ENCODE measurements at places on chromosomes 1 and 21.

- no peak for DNase-seq
Measured at GRCh38 chr1:65911679-65912078, 119.0 kb downstream of the PDE4B start.

DNA sequence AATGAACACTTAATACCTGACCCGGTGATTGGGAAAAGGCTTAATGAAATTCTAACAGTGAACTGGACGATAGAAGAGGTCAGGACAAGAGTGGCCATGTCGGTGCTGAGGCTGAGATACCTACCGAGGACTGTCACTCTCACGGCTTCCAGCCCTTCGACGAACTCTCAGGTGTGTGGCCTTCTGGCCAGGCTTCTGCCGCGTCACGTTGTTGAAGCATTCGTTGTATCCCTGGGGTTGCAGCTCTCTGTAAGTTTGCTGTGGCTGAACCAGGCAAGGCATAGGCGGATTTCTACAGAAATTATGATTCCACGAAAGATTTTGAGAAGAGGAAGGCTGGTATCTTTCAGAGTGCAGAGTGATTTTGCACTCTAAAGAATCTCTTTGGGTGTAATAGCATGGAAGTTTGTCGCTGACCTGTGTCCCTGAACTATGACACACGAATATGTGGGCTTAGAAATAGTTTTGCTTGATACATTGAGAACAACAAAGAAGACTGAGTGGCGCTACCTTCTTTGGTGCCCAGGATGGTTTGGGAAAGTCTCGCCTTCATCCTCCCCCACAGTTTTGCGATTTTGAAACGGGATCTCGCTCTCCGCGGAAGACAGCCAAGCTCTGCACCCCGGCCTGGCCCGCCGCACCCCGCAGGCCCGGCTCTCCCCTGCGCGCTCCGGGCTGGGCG, 403 bp upstream of the EPHX4 start:
- DNase-seq = no peak

DNA sequence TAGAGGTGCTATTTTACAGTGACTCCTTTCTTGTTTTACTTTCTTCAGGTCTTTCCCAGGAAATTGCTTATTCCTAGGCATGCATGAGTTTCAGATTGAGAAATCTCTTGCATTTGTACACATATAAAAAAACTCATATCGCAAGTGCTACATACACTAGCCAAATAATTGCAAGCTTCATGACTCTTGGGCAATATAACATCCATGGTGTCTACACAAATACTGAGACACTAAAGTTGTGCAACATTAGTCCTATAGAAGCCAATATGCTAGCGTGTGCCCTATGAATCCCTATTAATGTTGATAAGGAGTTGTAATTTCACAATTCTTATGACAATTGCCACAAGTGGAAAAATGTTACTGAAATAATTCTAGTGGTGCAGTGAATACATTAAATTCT, 591.0 kb downstream of the ADGRL2 start:
- no peak for DNase-seq

GRCh38 chr1:170461762-170462384, 70.1 kb upstream of the GORAB start:
- DNase-seq = no peak

DNA sequence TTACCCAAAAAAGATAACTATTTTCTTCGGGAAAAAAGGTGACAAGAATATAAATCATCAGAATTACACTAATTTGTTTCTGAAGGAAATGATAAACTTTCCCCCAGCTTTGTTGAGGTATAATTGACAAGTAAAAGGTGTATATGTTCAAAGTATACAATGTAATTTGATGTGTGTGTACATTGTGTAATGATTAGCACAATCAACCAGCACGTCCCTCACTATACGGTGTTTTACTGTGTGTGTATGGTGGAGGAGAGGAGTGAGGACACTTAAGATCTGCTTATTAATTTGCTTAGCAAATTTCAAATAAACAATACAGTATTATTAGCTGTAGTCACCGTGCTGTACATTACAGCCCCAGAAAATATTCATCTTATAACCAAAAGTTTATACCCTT, 77.7 kb downstream of the CAMTA1 start:
- no peak for DNase-seq

DNA sequence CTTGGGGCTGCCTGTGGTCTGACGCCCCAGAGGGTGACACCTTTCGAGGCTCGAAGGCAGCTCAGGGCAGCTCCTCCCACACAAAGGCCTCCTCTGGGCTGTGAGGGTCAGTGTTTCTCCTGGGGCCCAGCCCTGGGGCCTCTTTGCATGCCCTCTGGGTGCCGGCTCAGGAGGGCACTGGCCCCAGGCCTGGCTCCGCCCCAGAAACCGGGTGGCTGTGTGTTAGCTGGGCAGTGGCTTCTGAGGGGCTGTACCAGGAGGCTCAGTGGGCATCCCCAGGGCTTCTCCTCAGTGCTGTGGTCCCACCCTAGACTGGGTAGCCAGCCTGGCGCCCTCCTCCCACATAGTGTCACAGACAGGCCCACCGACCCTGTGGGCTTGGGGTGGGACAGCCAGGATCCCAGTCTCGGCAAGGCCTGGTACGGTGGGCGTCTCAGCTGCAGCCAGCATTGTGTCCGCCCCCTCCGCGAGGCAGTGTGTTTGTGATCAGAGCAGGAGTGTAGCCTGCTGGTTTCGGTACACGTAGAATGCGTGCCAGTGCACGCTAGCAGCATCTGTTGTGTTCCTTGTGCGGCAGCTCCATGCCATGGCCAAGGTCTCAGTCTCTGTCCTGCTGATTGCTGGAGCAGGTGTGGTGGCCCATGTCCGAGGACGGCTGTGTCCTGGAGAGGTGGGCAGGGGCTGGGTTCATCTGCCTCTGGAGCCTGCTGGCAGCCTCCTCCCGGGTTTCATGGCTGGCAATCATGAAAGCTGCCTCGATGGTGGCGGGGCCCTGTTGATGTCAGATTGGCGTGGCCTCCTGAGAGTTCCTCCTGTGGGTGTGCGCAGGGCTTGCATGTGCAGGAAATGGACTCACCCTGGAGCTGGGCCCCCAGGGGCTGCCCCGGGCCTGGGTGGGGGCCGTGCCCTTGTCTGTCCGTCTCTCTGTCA, 28.0 kb downstream of the RRP1 start:
- DNase-seq = no peak

- DNase-seq = no peak
Measured at GRCh38 chr1:213268221-213268620, 217.2 kb downstream of the RPS6KC1 start.

Measured in stimulated activated CD8-positive, alpha-beta memory T cell treated with anti-CD3 and anti-CD28 coated beads, Interleukin-2, amount 100 ng/mL, for 1 hour (primary cell).